ENCODE measurements at places on chromosomes 12 and 14.

- H3K36me3 ChIP-seq, result no peaks in the 10 kb centered on the region
- H3K27ac ChIP-seq, result no peak overlapping the region
- H3K4me1 ChIP-seq, result peaks cover 5% of the 10 kb centered on the region
- no peak for DNase-seq
- H3K27me3 ChIP-seq, result no peaks in the 10 kb centered on the region
Measured at GRCh38 chr12:90024262-90024661, 315.6 kb upstream of the ATP2B1 start.

- peaks cover 28% of the 10 kb centered on the region for H3K4me1 ChIP-seq
- no peak for DNase-seq
- H3K27me3 ChIP-seq, result no peaks in the 10 kb centered on the region
- no peaks in the 10 kb centered on the region for H3K36me3 ChIP-seq
- no peak overlapping the region for H3K27ac ChIP-seq
Measured at GRCh38 chr12:130835436-130835835, 3.6 kb downstream of the STX2 start.

GRCh38 chr12:111599453-111600204, 514 bp upstream of the ATXN2 start:
- H3K27me3 ChIP-seq, result no peaks in the 10 kb centered on the region
- peak; percentile 92 for DNase-seq
- peak overlapping the region; percentile 98 for H3K27ac ChIP-seq
- H3K36me3 ChIP-seq, result peaks cover 2% of the 10 kb centered on the region

- no peaks in the 10 kb centered on the region for H3K27me3 ChIP-seq
- no peaks in the 10 kb centered on the region for H3K36me3 ChIP-seq
- H3K4me3 ChIP-seq, result no peak overlapping the region
- H3K4me1 ChIP-seq, result peaks cover 9% of the 10 kb centered on the region
- DNase-seq, result no peak
- no peak overlapping the region for H3K27ac ChIP-seq
Measured at GRCh38 chr14:55588259-55588699, 8.3 kb downstream of the KTN1 start.

GRCh38 chr12:52473768-52474167, at the start of gene KRT6C:
Gene KRT6C (minus strand): TSS chr12:52473805. CDS start chr12:52473737, 68 bp downstream.
- H3K36me3 ChIP-seq, result no peaks in the 10 kb centered on the region
- H3K4me3 ChIP-seq, result no peak within 1 kb of the TSS
- DNase-seq, result no peak
- H3K27me3 ChIP-seq, result no peaks in the 10 kb centered on the region

- no peaks in the 10 kb centered on the region for H3K36me3 ChIP-seq
- H3K27me3 ChIP-seq, result peaks cover 3% of the 10 kb centered on the region
- no peak overlapping the region for H3K4me3 ChIP-seq
- no peak for DNase-seq
- no peaks in the 10 kb centered on the region for H3K4me1 ChIP-seq
Measured at GRCh38 chr12:8630131-8630530, 17.5 kb upstream of the AICDA start.

GRCh38 chr14:75558440-75558839, 20.0 kb upstream of the FLVCR2 start:
- H3K4me1 ChIP-seq, result no peaks in the 10 kb centered on the region
- H3K4me3 ChIP-seq, result no peak overlapping the region
- no peaks in the 10 kb centered on the region for H3K27me3 ChIP-seq
- H3K36me3 ChIP-seq, result no peaks in the 10 kb centered on the region

DNA sequence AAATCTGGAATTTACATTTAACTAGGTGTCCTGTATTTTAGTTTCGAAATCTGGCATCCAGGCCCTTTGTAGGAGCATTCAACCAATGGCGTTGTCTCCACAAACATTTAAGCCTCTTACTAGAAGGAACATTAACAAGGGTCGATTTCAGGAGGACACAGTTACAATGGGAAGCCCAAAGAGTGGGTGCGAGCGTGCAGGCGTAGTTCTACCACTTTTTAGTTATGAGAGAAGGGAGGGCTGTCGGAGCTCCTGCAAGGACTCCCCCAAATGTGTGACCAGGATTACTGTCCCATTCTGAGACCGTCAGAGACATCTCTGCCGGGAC, 365 bp upstream of the ABHD4 start:
- no peak for DNase-seq
- H3K27me3 ChIP-seq, result peaks cover 87% of the 10 kb centered on the region
- H3K36me3 ChIP-seq, result no peaks in the 10 kb centered on the region
- H3K4me3 ChIP-seq, result peak overlapping the region; percentile 17

DNA sequence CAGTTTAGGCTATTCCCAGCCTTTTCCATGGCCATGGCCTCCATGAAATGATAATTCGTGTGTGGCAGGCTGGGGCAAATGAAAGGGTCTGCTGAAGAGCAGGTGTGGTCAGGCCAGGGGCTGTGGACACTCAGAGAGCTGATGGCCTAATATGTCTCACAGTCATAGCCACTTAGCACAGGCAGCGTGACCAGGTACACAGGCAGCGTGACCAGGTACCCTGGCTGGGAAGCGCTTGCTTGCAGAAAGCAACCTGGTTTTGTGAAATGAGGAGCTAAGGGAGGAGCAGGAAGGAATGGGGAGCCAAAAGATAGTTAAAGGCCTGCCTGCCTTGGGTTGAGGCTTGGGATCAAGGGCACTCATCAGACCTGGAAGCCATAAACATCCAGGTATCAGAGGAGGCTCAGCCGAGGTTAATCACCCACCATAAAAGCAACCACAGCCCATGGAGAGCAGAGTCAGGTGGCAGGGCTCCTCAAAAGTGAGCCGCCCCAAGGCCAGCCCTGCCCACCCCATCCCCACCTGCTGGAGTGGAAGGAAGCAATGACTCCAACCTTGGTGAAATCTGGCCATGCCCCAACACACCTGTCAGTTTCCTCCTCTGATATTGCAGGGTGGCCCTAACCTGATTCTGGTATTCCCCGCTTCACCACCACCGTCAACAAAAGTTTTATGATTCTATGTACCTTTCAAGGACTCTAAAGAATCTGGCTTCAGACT, 8.0 kb upstream of the KRT8 start:
- DNase-seq, result no peak
- H3K27ac ChIP-seq, result no peak overlapping the region
- no peak overlapping the region for H3K4me3 ChIP-seq
- no peaks in the 10 kb centered on the region for H3K4me1 ChIP-seq
- H3K27me3 ChIP-seq, result peaks cover 3% of the 10 kb centered on the region
- H3K36me3 ChIP-seq, result no peaks in the 10 kb centered on the region

- peaks cover 8% of the 10 kb centered on the region for H3K4me1 ChIP-seq
- H3K36me3 ChIP-seq, result peaks cover 24% of the 10 kb centered on the region
- no peak for DNase-seq
- H3K4me3 ChIP-seq, result no peak overlapping the region
Measured at GRCh38 chr12:24814379-24815113, 134.4 kb downstream of the BCAT1 start.

DNA sequence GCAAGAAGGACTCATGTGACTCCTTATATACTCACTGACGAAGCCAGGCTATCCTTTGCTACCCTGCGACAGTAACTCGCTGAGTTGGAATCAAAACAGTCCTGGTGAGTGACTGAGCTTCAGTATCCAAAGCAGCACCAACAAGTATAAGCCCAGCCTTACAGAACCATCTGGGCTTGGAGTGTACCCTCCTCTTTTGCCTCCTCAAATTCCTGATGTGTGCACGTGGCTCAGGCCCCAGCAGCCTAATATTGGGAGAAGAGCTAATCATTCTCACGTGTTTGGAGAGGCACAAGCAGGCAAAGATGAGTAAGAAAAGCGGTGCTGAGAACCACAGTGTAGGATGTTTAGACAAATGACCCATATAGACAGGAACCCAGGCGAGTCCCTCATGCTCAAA, 34.4 kb downstream of the PPTC7 start:
- H3K27ac ChIP-seq, result no peak overlapping the region
- no peak overlapping the region for H3K4me3 ChIP-seq
- H3K4me1 ChIP-seq, result no peaks in the 10 kb centered on the region
- H3K36me3 ChIP-seq, result peaks cover 65% of the 10 kb centered on the region
- no peak for DNase-seq
- H3K27me3 ChIP-seq, result no peaks in the 10 kb centered on the region

DNA sequence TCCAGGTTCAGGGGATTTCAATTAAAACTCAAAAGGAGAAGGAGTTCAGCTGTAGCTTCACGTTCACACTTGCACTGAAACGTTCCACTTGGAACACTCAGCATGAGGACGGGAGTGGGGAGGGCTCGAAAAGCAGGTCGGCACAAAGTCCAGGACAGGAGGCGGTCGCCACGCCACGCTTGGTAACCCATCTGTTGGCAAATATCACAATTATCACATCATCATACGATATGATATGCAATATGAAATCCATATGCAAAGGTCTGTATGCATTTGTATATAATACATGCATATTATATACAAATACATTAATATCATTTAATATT, 17.2 kb downstream of the ADGRD1 start:
- H3K4me3 ChIP-seq, result no peak overlapping the region
- H3K27me3 ChIP-seq, result peaks cover 13% of the 10 kb centered on the region
- H3K27ac ChIP-seq, result no peak overlapping the region
- H3K36me3 ChIP-seq, result no peaks in the 10 kb centered on the region

DNA sequence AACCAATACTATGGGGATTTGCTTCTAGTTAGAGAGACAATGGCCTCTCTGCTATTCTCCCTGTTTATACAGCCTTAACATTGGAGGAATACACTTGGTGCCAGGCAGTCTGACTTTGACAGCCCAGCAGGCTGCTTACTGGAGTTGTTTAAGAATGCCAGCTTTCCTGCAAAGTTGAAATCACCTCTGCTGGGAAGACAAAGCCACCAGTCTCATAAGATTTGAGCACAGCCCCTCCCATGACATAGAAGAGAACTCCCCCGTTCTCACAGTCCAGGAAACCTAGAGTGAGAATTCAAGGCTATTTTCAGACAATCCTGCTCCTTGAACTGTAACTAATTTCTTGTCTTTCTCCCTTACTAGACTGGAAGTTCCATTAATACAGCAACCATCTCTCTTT, 21.1 kb upstream of the CATSPERB start:
- H3K27ac ChIP-seq, result no peak overlapping the region
- DNase-seq, result no peak
- H3K27me3 ChIP-seq, result no peaks in the 10 kb centered on the region
- H3K4me3 ChIP-seq, result no peak overlapping the region
- no peaks in the 10 kb centered on the region for H3K4me1 ChIP-seq

DNA sequence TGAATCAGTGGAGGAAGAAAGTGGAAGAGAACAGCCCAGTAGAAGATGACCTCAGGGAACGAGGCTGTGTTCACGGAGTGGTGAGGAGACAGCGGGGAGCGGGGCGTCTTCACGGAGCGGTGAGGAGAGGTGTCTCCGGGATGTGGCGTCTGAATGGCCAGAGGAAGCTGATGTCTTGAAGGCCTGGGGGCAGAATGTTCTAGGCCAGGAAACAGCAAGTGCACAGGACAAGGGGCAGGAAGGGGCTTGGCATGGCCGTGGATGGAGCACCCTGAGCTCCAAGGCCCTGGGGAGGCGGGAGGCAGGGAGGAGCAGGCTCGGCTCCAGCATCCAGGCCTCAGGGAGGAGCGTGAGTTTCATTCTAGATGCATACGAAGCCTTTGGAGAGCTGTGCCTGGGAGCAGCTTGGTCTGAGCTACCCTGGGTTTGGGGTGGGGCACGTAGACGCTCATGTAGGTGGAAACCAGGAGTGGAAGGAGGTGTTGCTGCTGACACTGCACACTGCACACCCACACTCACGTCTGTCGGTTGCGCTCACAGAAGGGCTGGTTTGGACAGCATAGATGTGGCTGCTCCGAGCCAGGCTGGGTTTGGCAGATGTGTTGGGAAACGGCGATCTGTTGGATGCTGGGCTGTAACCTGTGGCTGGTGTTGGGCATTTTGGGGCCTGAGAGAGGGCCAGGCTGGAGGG, 131.6 kb downstream of the ADGRD1 start:
- no peak overlapping the region for H3K27ac ChIP-seq
- no peaks in the 10 kb centered on the region for H3K4me1 ChIP-seq
- no peak overlapping the region for H3K4me3 ChIP-seq
- peaks cover 3% of the 10 kb centered on the region for H3K27me3 ChIP-seq
- H3K36me3 ChIP-seq, result no peaks in the 10 kb centered on the region

- H3K4me1 ChIP-seq, result no peaks in the 10 kb centered on the region
- no peak overlapping the region for H3K27ac ChIP-seq
- H3K4me3 ChIP-seq, result no peak overlapping the region
- no peaks in the 10 kb centered on the region for H3K27me3 ChIP-seq
Measured at GRCh38 chr14:46352844-46353243, 298.7 kb downstream of the RPL10L start.

DNA sequence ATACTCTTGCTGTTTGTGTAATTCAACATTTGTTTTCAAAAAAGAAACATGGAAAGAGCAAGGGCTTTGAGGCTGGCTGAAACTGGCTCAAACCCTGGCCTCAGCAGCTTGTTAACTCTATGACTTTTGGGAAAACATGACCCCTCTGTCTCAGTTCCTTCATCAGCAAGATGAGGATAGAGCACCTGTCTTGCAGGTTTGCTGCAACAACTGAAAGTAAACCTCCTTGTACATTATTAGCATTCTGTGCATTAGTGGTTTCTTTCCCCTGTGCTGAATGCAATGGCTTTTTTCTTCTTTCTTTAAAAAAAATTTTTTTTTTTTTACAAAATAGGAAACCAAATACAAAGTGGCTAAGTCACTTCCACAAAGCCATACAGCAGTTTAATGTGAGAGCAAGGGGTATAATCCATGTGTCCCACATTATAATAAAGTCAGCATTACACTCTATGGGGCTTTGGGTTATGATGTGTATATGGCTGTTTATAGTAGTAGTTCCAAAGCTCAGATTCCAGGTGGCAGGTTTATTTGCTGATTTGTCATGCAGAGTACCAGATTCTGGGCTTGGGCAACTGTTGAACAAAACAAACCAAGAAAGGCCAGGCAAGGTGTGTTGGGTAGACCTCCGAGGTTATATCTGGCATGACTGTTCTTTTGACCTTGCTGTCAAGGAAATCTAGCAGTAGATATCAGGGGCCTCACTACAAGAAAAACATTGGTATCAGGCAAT, 194.5 kb upstream of the CNOT2 start:
- no peak overlapping the region for H3K4me3 ChIP-seq
- no peaks in the 10 kb centered on the region for H3K36me3 ChIP-seq
- no peaks in the 10 kb centered on the region for H3K27me3 ChIP-seq
- H3K27ac ChIP-seq, result no peak overlapping the region
- H3K4me1 ChIP-seq, result no peaks in the 10 kb centered on the region

DNA sequence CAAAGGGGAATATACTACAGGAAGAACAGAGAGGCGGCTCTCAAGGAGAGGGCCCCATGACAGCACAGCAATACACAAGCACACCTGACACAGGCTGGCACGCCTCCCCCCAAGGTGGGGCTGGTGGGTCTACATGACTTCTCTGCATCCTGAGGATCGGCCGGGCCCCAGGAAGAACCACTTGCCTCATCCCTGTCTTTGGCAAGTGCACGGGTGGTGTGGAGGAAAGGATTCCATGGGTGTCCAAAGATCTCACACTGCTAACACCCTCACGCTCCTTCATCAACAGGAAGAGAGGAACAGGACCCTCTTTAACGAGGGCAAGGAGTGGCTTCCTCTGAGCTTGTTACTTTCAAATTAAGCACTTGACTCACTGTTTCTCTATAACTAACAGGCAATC, 7.3 kb downstream of the VAMP1 start:
- H3K27me3 ChIP-seq, result no peaks in the 10 kb centered on the region
- H3K27ac ChIP-seq, result peak overlapping the region; percentile 96
- H3K36me3 ChIP-seq, result peaks cover 76% of the 10 kb centered on the region
- H3K4me3 ChIP-seq, result peak overlapping the region; percentile 44
- DNase-seq, result no peak

All from DND-41 (cell line).